NCI-H1417 treated with DMSO at 0.1 percent for 48 hours (cell line): ENCODE measurements at places on chromosomes 2 and 18.

DNA sequence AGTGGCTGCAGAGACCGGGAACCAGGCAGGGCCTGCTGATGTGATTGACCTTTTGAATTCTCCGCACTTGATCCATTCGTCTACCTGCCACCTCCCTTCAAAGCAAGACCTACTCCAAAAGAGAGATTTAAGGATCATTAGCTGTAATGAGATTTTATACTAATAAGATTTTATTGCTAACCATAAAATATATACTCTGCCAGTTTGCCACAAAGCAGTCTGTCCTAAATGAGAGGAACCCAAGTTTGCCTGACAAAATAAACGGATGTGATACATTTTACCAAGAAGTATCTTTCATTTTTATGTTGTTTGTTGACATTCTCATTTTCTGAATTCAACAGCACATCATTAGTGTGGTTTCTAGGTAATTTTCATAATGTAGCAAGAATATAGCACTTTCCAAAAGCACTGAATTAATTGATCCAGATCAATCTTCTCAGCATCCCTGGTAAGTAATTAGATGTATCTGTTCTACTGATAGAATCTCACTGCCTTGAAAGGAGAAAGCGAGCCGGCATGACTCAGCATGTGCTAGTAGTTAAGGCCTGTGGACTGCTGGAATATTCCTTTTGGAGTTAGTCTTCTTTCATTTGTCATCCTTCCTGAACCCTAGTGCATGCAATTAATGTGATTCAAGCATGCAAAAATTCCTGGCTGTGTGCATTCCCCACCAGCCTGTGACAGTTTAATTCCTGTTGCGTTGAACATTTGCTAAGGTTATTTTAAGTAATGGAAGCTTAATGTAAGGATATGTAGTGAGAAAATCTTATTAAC lies 128.5 kb downstream of the ARL6IP6 start:
- no peak for DNase-seq

DNA sequence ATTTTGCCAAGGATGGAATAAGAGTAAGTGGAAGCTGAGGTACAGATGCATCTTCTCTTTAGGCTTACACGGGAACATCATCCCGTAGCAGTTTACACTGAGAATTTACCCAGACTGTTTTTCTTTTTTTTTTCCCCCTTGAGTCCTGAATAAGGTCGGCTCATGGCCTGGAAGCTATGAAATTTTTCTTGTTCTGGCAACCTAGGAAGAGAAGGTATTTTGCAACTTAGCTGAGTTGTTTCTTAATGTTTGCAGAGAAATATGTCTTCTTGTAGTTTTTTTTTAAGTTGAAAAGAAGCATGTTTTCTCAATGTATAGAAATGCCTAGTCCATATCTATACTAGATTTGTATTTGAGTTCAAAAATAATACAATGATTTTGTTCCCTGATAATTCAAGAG lies 712.5 kb downstream of the TDRD15 start:
- DNase-seq: no peak

GRCh38 chr2:19158211-19158610 lies 200.2 kb downstream of the OSR1 start:
- DNase-seq: no peak

GRCh38 chr2:107984707-107985106 lies 1.6 kb upstream of the SLC5A7 start:
- no peak for DNase-seq

DNA sequence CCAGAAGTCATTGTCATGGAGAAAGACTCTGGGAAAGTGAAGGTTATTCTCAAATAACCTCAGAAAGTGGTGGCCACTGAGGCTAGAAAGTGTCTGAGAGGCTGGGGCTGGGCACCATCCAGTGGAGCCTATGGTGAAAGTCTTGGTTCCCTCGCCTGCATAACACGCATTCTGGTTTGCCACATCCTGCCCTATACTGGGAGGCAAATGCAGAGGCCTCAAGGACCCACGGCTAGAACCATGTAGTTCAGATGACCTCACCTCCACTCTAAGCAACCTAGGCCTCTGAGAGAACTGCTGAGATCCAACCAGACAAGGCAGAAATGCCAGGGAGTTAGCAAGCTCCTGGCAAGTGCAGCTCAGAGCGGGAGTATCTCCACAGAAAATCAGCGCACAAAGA lies 5.1 kb downstream of the ITGB6 start:
- no peak for DNase-seq

GRCh38 chr18:12574494-12575185 lies 83.3 kb downstream of the SPIRE1 start:
- no peak for DNase-seq

- DNase-seq: no peak
Observed at GRCh38 chr2:82731824-82732223, 1727.3 kb downstream of the SUCLG1 start.

DNA sequence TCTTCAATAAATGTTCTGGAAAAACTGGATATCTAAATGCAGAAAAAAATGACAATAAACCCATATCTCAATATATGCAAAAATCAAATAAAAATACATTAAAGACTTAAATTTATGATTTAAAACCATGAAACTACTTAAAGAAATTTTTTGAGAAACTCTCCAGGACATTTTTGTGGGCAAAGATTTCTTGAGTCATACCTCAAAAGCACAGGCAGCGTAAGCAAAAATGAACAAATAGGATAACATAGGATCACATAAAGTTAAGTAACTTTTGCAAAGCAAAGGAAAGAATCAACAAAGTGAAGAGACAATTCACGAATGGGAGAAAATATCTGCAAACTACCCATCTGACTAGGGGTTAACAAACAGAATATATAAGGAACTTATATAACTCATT lies 1545.5 kb downstream of the SUCLG1 start:
- no peak for DNase-seq

- DNase-seq: no peak
Observed at GRCh38 chr2:167196461-167197252, 308.4 kb downstream of the XIRP2 start.

DNA sequence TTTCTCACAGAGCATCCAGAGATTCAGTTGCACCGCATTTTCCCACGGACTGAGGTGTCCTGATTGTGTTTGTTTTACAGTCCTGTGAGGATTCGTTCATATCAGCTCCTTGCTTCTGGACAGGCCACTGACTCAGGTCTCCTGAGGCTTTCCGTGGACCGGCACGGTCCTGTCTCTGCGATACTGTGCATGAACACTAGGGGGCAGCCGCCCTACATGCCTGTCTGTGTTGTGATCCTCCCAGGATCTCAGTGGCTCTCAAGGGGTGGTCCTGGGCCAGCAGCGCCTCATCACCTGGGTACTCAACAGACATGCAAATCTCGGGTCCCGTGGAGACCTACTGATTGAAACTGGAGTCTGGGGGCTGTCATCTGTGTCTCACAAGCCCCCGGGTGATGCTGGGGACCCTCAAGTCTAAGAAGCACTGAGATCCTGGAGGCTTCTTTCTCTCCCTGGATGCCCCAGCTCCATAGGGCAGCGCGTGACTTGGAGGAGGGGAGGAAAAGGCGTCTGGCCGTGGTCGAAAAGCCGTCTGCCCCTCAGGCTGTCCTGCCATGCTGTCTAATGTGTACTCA lies 28.9 kb downstream of the IL1R2 start:
- DNase-seq: no peak

DNA sequence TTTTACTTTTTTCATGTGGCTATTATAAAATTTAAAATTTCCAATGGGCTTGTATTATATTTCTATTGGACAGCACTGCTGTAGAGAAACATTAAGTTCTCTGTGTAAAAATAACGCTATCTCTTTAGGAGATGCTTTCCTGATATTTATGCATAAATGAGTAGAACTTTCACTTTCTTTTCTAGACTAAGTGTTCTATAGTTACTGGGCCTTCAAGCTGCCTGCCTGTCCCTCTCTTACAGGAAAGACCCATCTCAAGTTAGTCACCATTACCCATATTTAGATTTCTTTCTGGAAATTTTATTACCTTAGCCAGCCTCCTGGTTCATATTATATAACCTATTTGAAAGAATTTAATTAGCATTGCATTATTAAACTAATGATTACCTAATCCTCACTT lies 4.8 kb downstream of the ITGA4 start:
- DNase-seq: no peak

DNA sequence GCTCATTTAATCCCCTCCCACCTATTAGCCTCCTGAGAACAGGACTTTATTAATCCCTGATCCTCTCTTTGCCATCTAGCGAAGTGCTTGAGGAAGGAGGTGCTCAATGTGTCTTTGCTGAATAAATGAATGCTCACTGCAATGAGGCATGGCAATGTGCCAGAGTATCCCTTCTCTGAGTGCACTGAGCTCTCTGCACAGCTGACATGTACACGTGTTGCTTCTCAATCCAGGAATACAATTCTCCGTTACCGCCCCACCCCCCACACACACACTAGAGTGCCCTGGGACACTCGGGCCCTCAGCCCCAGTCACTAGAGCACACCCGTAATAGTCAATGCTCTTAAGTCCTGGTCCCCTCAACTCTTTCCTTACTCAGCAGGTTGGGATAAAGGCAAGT lies 41.4 kb downstream of the FAM178B start:
- no peak for DNase-seq
